Progenitor cell of endocrine pancreas (in vitro differentiated cells): ENCODE measurements at places on chromosomes 7 and 10. TPM values are rescaled to one million over a fixed set of nuclear protein-coding genes. Genes with fewer than 3 reads are reported as not detected.

DNA sequence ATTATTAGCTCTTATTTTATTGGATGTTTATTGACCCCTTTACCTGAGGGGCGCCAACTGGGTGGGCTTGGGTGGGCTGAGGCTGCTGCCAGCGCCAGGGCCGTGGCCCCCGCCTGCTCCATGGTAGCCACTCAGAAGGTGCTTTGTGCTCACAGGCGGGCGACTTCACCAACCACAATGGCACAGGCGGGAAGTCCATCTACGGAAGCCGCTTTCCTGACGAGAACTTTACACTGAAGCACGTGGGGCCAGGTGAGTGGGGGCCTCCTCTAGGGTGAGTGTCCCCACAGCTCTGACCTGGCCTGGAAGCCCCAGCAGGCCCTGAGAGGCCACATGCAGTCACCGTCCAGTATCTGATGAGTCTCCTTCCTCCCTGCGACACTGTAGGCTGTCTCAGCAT lies 4.1 kb downstream of the PPIF start:
- peaks cover 5% of the 10 kb centered on the region for H3K4me1 ChIP-seq
- no peak overlapping the region for H3K27ac ChIP-seq
- DNase-seq, result no peak

Gene SPAG6
- 8.5 and 8.9 TPM in 2 replicates for total RNA-seq

DNA sequence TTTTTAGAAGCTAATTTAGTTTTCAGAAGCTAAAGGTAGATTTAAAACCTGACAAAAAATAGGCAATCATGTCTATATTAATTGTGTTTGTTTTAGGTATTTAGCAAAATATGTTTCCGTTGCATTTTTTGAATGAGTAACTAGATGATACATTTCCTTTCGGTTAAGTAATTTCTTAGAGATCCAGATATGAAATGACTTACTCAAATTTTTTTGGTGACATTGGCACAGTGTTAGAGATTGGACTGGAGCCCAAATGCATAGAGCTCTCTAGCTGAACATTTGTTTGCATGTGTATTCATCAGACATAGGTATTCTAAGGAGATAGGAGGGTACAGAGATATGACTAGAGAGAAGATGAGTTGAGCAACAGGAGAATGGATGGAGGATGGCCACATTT lies 1.9 kb downstream of the BUB3 start:
- DNase-seq, result no peak
- peaks cover 16% of the 10 kb centered on the region for H3K36me3 ChIP-seq
- peaks cover 15% of the 10 kb centered on the region for H3K4me1 ChIP-seq
- H3K27me3 ChIP-seq, result peaks cover 28% of the 10 kb centered on the region
- H3K27ac ChIP-seq, result no peak overlapping the region

DNA sequence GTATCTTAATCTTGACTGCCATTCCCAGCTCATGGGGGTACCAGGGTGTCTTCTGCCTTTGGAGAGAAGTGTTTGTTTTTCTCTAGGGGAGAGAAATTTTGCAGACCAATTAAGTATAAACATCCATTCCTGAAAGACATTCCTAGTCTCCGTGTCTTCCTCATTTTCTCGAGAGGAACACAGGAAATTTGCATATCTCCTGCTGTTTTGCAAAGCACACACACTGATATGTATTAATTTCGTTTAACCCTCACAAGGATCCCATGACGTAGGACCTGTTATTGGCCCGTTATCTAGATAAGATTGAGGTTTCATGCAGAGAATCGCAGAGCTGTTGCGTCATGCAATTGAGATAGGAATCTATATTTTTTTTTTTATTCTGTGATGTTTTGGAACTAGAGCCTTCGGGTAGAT lies 944 bp downstream of the RHBDD2 start:
- peak overlapping the region; percentile 94 for H3K4me3 ChIP-seq
- H3K27me3 ChIP-seq, result no peaks in the 10 kb centered on the region
- DNase-seq, result no peak
- H3K4me1 ChIP-seq, result peaks cover 17% of the 10 kb centered on the region

Gene ELAPOR2
- total RNA-seq, result 59.4 and 62.8 TPM in 2 replicates

- no peak overlapping the region for H3K27ac ChIP-seq
- no peak for DNase-seq
- H3K4me3 ChIP-seq, result no peak overlapping the region
- H3K4me1 ChIP-seq, result no peaks in the 10 kb centered on the region
These were observed 22.1 kb downstream of the HKDC1 start for GRCh38 chr10:69242040-69242851.

DNA sequence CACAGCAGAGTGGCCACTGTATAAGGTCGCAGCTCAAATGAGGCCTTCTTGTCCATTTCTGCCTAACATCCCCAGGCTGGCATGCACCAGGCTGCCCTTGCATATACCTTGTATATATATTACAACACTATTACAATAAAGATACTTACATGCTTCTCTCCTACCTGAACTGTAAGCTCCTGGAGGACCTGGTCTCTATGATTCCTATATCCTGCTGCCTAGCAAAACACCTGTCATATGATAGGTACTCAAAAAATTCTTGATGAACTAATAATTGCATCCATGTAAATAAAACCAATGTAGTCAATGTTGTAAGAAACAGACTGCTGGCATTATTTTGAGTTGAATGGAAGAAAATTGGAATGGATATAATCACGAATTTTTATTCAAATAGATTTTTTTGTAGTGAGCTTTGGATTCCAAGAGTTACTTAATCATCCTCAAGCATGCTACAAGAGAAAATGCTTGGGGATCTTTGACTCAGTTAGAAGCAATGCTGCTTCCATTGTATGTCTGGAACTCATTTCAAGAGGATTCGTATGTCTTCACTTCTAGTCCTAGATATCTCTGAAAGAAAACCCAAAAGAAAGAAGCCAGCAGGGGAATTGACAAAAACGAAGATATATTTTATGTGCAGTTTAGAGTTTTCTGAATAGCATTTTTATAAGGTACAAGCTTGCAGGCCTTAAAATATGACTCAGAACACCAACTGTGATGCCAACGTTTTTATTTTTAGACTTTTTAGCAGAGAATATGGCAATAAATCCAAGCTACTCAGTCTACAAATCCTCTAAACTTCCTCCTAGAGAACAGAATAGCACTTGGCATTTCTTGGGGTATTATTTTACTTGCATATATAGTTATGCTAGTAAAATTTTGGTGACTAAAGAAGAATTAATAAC lies 53.1 kb downstream of the OSBPL3 start:
- H3K27ac ChIP-seq, result no peak overlapping the region
- no peak overlapping the region for H3K4me3 ChIP-seq
- H3K4me1 ChIP-seq, result peaks cover 5% of the 10 kb centered on the region
- peaks cover 1% of the 10 kb centered on the region for H3K36me3 ChIP-seq
- H3K27me3 ChIP-seq, result no peaks in the 10 kb centered on the region

Gene IKZF1
- total RNA-seq, result 0.36 and 0.42 TPM in 2 replicates

Gene DDX50
- total RNA-seq, result 42.3 and 45.3 TPM in 2 replicates

GRCh38 chr7:38863601-38864291 lies 45.2 kb downstream of the VPS41 start:
- DNase-seq, result peak; percentile 70
- peaks cover 28% of the 10 kb centered on the region for H3K4me1 ChIP-seq
- H3K27ac ChIP-seq, result peak overlapping the region; percentile 99
- peak overlapping the region; percentile 65 for H3K4me3 ChIP-seq

- no peaks in the 10 kb centered on the region for H3K27me3 ChIP-seq
- no peak overlapping the region for H3K4me3 ChIP-seq
- DNase-seq, result no peak
- peaks cover 10% of the 10 kb centered on the region for H3K36me3 ChIP-seq
- H3K4me1 ChIP-seq, result peaks cover 6% of the 10 kb centered on the region
These were observed 7.6 kb upstream of the ASCC1 start for GRCh38 chr10:72223743-72224101.

DNA sequence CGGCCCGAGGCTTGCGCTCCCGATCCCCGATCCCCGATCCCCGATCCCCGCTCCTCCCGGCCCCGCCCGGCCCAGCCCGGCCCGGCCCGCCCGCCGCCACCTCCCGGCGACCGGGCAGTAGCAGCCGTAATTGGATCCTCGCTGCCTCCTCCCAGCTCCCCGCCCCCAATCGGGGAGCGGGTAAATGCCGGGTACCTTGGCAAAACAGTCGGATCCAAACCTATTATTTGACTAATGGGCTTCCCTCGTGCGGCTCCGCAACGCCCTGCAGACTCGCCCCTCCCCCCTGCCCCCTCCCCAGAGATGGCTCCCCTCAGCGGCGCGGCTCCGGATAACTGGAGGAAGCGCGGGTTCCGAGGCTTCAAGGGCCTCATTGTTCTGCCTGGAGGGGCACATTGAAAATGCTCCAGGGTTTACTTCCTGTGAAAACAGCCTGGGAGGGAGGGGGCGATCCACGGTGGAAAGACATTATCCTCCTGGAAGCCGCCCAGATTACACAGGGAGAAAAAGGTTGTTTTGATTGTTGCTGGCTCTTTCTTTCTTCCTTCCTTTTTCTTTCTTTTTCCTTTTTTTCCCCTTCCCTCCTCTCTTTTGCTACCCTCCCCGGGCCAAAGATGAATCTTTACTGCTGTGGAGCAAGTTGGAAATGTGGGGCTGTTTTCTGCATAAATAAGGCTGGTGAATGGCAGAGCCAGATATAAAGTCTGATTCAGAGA lies 94.7 kb upstream of the ZMIZ1 start:
- H3K27me3 ChIP-seq, result peaks cover 8% of the 10 kb centered on the region
- peak overlapping the region; percentile 81 for H3K4me3 ChIP-seq
- DNase-seq, result peak; percentile 71
- peak overlapping the region; percentile 99 for H3K27ac ChIP-seq
- H3K36me3 ChIP-seq, result no peaks in the 10 kb centered on the region
- H3K4me1 ChIP-seq, result peaks cover 36% of the 10 kb centered on the region

- H3K27ac ChIP-seq, result no peak overlapping the region
- no peaks in the 10 kb centered on the region for H3K4me1 ChIP-seq
- no peak overlapping the region for H3K4me3 ChIP-seq
- peaks cover 33% of the 10 kb centered on the region for H3K27me3 ChIP-seq
These were observed 477.9 kb downstream of the PLXNA4 start for GRCh38 chr7:132098327-132098726.

Gene MRLN
- total RNA-seq, result not detected in 2 replicates

Gene C7orf57
- total RNA-seq, result not detected in 2 replicates

DNA sequence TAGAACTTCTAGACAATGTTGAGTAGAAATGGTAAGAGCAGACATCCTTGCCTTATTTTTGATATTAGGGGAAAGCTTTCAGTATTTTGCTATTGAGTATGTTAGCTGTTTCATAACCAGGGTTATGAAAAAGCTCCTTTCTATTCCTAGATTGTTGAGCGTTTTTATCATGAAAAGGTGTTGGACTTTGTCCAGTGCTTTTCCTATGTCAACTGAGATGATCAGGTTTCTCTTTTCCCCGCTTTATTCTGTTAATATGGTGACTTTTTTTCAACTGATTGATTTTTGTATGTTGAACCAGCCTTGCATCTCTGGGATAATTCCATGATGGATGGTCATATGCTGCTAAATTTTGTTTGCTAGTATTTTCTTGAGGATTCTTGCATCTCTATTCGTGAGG lies 58.5 kb downstream of the LCOR start:
- no peak for DNase-seq
- H3K36me3 ChIP-seq, result peaks cover 40% of the 10 kb centered on the region
- no peak overlapping the region for H3K4me3 ChIP-seq
- no peaks in the 10 kb centered on the region for H3K27me3 ChIP-seq

DNA sequence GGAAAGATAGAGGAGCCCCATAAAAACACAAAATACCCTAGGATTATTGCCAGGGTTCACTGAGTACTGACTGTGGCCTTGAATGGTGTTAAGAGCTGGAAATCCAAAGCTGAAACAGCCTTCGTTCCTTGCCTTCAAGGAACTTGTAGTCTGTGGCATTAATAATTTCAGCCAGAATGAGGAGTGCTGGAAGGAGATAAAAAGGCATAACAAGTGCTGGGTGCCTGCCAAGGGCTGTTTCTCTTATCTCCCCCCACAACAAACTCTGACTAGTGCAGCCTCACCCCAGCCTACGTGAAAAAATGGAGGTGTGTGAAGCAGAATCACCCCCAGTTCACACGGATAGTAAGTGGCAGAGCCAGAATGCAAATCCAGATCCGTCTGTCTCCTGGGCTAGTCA lies 199.1 kb upstream of the LYZL2 start:
- peak overlapping the region; percentile 48 for H3K27ac ChIP-seq
- peaks cover 76% of the 10 kb centered on the region for H3K4me1 ChIP-seq
- no peak overlapping the region for H3K4me3 ChIP-seq
- no peaks in the 10 kb centered on the region for H3K27me3 ChIP-seq

Gene NPTX2
- 0.14 and 0.31 TPM in 2 replicates for total RNA-seq

- H3K27ac ChIP-seq, result no peak overlapping the region
- peaks cover 2% of the 10 kb centered on the region for H3K36me3 ChIP-seq
- DNase-seq, result no peak
- no peak overlapping the region for H3K4me3 ChIP-seq
- H3K27me3 ChIP-seq, result no peaks in the 10 kb centered on the region
These were observed 47.5 kb downstream of the PODXL start for GRCh38 chr7:131508754-131509486.
